ENCODE measurements at places on chromosomes 1 and 21.

DNA sequence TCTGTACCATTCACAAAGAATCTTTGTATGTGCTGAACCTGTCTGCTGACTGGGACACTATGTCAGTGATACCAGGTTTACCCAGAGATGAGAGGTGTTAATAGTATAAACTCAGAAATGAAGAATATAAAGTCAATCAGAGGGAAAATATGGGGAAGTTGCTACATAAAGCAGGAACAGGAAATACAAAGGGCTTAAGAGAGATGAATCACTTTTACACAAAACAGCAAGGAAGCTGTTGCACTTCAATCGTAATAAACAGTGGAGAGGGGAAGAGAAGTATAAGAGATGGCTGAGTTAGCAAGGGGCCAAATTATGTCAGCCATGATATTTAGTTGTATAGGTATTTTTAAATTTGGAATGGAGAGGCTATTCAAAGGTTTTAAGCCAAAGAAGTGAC is 890.2 kb upstream of the NCAM2 start:
- DNase-seq = no peak

DNA sequence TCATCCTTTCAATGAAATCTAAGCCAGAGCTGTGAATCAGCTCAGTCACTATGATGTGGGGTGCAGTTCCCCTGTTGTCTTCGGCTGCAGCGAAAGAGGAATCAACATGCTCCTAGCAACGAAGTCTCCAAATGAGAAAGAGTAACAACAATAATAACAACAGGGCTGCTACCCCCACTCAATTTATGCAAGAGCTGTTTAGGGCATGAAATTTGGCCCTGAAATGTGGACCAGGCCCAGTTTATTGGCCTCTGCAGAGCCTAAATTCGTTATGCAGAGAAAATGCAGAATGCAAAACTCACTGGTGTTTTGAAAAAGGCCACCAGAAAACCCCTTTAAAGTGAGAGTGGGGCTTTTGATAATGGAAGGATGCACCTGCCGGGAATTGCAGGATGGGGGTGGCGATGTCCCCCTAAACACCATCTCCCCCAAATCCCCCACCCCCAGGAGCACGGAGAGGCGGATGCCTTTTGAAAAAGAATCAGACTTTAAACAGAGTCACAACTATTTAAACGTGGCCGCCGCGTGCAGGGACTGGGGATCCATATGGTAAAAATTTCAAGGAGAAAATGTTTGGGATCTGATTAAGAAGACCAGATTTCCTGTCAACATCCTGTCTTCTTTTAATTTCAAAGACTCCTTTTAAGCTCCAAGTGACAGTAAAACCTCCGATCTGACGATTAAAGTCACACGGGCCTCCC is 1.9 kb downstream of the RUNX3 start:
- no peak for DNase-seq

GRCh38 chr1:198845271-198845670 is 206.4 kb downstream of the PTPRC start:
- DNase-seq = no peak

DNA sequence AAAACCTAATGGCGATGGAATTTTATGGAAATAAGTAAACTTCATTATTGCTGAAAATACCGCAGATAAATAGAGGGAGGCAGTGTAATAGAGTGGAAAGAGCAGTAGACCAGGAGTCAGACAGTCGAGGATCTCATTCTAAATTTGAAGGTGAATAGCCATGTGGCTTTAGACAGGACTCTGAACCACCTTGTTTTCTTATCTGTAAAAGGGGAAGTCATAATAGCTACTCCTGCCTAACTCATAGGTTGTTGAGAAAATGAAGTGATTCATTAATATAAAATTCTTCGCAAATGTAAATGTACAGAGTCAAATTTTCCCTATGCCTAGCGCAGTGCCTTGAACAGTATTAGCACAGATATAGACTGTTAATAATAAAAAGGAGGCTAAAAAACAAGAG is 14.8 kb downstream of the RPS6KC1 start:
- DNase-seq = no peak

GRCh38 chr1:14328685-14329084 is 269.8 kb upstream of the KAZN start:
- DNase-seq = no peak

DNA sequence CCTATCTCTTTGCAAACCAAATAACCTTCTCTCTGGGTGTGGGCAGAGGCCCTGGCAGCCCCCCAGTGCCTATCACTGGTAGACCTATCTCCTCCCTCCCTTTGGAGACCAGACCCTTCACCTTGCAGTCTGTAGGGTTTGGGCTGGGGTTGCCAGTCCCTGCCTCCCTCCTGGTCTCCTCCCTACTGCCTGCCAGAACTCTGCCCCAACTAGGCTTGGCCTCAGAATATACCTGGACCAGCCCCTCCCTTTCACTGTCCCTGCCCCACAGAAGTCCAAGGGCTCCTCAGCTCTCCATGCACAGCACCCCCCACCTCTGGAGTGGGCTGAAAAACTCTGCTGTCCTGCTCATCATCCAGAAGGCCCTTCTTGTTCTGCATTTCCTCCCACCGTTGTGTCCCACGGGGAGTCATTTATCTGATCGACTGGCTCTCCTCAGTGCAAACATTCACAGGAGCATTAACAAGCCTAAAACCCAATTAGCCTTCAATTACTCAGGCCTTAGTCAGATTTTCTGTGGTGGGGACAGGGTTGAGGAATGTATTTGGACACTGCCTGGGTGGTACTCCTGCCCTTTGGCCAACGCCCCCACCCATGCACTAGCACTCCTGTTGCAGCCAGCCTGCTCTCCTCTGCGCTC is 27.7 kb upstream of the DMBX1 start:
- no peak for DNase-seq

- no peak for DNase-seq
Measured at GRCh38 chr1:95396557-95396956, 162.5 kb downstream of the RWDD3 start.

GRCh38 chr1:159924791-159925718 is at the start of gene TAGLN2:
Gene TAGLN2, minus strand, starts transcription at chr1:159925507. Its CDS starts 4,998 bp downstream, at chr1:159920509.
- no peak for DNase-seq

- no peak for DNase-seq
Measured at GRCh38 chr21:44420416-44421205, 34.7 kb upstream of the LRRC3 start.

DNA sequence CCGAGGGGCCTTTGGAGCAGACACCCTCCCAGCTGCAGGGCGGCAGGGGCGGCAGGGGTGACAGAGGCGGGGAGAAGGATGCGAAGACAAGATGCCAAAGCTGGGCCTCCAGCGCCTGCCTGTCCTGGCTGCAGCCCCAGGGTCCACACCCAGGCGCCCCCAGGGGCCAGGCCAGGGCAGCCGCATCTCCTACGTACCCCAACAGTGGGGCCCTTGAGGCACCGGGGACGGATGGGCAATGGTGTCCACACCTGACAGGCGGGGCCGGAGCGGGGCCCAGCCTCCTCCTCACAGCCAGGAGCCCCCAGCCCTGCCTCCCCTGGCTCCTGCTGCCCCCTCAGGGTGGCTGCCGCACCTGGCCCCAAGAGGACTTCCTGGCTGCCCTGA is 7.2 kb downstream of the B3GALT6 start:
- DNase-seq = no peak

- DNase-seq = no peak
Measured at GRCh38 chr21:42861848-42862400, 17.4 kb downstream of the WDR4 start.

- DNase-seq = no peak
Measured at GRCh38 chr1:37481289-37482003, 7.1 kb downstream of the ZC3H12A start.

DNA sequence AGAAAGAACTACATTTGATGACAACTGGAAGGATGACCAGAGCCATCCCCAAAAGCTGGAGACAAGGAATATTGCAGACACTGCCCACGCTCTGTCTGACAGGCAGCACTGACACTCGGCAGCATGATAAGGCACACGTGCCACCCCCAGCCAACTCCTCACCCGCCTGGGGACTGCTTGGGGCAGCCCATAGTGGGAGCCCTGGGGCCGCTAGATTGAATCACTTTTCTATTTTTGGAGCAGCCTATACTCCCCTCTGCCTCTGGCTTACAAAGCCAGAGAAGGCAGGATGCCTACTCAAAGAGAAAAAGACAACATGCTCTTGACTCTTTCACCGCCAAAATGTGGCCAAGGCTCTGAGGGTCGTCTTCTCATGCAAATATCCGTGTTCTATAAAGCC is 1.3 kb downstream of the SMG5 start:
- DNase-seq = no peak

DNA sequence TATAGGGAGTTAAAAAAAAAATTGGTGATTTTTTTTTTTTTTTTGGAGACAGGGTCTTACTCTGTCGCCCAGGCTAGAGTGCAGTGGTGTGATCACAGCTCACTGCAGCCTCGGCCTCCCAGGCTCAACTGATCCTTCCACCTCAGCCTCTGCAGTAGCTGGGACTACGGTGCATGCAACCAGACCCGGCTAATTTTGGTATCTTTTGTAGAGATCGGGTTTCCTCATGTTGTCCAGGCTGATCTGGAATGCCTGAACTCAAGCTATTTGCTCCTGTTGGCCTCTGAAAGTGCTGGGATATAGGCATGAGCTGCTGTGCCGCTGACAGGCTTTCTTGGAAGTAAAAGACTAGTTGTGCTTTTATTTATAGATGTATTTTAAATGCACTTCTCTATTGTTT is 3.0 kb downstream of the CDC42 start:
- no peak for DNase-seq

- DNase-seq = no peak
Measured at GRCh38 chr1:185345913-185346720, 29.1 kb upstream of the IVNS1ABP start.

DNA sequence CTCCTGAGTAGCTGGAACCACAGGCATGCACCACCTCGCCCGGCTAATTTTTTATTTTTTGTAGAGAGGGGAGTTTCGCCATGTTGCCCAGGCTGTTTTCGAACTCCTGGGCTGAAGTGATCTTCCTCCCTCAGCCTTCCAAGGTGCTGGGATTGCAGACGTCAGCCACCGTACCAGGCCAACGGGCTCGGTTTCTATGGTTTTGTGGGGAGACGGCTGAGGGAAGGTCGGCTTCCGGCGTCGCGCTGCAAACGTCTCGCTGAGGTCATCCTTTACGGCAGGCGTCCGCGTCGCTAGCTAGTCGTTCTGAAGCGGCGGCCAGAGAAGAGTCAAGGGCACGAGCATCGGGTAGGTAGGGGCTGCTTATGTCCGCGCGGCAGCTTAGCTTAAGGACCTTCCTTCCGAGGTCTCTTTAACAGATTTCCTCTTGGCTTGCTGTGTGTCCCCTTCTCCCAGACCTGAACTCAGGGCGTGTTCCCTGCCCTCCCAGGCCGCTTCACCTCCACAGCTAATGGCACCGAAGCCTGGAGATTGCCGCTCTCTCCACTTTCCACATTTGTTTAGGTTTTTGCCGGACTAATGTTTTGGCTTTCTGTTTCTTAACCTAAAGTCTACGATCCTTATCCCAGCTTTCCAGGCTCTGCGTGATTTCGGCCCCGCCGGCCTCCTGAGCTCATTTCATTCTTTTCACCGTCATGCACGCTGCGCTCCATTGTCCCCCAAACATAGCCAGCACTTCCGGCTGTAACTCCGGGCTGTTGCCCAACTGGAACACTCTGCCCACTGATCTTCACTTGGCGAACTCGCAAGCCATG is at the start of gene NDUFS5:
Gene NDUFS5, plus strand, starts transcription at position 300 of the 815 bp plus-strand sequence. CDS start 2,375 bp downstream, outside the sequence.
- DNase-seq = peak; percentile 55

DNA sequence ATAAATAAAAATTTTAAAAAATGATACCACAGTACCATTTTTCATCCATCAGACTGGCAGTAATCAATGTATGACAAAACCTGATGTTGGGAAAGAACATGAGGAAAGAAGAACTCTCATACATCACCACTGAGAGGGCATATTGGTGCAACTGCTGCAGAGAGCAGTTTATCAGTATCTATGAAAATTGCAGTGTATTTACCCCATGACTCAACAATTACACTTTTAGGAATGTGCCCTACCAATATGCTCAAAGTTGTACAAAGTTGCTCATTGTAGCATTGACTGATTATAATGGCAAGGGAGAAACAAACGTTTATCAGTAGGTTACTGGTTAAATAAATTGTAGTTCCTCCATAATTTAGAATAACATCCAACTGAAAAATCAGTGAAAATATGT is 36.7 kb downstream of the CATSPERE start:
- no peak for DNase-seq

- DNase-seq = no peak
Measured at GRCh38 chr21:39317134-39318090, 4.0 kb upstream of the BRWD1 start.

DNA sequence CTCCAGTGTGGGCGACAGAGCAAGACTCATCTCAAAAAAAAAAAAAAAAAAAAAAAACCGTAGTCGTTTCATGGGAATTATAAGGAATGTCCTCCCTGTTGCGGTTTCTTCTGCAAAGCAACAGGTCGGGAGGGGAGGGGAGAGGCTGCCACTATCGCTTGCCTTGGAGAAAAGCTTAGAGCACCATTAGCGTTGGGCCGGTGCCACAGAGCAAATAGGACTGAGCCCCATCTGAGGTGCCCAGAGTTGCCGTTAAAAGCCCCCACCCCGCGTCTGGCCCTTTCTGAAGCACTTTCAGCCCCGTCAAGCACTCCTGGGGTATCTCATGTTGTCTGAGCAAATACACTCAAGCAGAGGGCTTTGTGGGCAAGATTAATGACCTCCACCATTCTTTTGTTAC is 2.2 kb downstream of the RIPPLY3 start:
- peak; percentile 90 for DNase-seq

GRCh38 chr1:54296666-54297065 is 96.7 kb downstream of the MRPL37 start:
- DNase-seq = no peak

GRCh38 chr1:116704278-116704677 is 36.7 kb upstream of the IGSF3 start:
- DNase-seq = no peak

DNA sequence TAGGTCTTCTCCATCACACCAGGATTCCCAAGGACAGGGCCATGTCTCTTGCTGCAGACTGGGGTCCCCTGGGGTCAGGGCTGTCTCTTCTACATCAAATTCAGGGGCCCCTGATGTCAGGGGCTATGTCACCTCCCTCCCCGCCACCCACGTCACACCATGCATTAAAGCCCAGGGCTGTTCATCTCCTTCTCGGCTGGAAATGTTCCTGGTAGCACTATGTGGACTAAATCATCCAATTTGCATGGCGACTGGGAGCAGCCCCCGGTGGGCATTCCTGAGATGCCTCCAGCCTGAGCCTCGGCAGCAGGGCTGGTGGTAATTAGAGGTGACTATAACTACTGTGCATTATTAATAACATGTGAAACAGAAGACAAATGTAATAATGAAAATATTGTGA is 151.7 kb upstream of the HMGB4 start:
- DNase-seq = no peak

DNA sequence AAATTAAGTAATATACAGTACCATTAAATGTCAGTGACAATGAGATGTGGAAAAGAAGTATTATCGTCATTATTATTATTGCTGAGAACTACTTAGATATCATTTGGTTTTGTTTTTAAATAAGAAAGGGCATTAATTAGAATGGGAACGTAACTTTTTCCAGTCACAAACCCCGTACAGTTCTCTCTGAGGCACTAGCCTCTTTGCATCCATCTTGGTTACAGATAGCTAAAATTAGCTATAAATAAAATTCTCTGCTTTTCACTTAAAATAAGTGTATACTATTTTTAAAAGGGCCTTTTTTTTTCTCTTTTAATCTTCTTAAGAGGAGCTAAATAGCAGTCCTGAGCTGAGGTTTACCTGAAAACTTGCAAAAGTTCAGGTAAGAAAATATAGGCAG is 7.6 kb downstream of the PTGS2 start:
- DNase-seq = no peak

- no peak for DNase-seq
Measured at GRCh38 chr1:6582370-6582769, 2.6 kb downstream of the ZBTB48 start.

- no peak for DNase-seq
Measured at GRCh38 chr1:163257763-163258162, 55.0 kb upstream of the RGS5 start.

All from NCI-H1417 treated with DMSO at 0.1 percent for 48 hours (cell line).